Fibroblast of the aortic adventitia (primary cell): ENCODE measurements at places on chromosomes 2 and 18.

- no peak for DNase-seq
These were observed 136.0 kb downstream of the PLCL1 start for GRCh38 chr2:197940382-197940781.

GRCh38 chr18:51953521-51953920, 386.5 kb upstream of the DCC start:
- DNase-seq = no peak

DNA sequence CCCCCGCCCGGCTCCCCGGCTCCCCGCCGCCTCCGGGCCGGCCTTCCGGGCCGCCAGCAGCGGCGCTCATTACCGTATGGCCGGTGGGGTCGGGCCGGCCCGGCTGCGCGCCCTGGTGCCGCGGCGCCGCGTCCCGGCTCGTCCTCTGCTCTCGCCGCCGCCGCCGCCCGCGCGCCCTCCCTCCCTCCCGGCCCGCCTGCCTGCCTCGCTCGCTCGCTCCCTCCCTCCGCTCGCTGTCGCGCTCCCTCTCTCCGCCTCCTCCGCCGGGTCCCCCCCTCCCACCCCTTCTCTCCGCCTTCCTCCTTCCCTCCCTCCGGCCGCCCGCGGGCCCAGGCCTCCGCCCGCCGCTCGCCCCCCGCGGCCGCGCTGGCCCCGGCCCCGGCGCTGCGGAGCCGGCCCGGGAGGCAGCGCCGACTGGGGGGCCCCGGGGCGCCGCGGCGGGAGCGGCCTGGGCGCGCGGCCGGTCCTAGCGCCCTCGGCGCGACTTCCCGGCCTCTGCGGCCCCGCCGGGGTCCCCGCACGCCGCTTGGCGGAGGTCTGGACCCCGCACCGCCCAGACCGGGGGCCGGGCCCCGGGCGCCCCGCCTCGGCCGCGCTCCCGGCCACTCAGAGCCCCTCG, at the start of gene DNMT3A:
DNMT3A (minus strand) TSS at position 173 of the 619 bp plus-strand sequence. CDS start 27,941 bp downstream, outside the sequence.
- peak; percentile 63 for DNase-seq

DNA sequence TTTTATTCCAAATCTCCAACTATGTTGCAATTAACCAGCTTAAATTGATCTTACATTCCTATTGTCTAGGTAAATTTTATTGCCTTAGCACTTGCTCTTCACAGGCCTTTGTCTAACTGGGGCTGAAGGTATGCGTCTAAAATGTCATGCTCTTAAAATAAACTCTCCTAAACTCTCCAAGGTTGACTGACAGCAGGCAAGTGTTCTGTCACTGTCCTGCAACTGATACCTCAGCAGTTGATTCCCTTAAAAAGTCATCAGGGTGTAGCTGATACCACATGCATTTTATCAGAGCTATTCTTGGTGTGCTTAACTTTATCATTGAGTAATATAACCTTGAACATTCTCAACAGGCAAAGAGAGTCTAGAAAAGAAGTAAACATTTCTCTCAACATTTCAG, 680 bp downstream of the TTN start:
- DNase-seq = no peak

DNA sequence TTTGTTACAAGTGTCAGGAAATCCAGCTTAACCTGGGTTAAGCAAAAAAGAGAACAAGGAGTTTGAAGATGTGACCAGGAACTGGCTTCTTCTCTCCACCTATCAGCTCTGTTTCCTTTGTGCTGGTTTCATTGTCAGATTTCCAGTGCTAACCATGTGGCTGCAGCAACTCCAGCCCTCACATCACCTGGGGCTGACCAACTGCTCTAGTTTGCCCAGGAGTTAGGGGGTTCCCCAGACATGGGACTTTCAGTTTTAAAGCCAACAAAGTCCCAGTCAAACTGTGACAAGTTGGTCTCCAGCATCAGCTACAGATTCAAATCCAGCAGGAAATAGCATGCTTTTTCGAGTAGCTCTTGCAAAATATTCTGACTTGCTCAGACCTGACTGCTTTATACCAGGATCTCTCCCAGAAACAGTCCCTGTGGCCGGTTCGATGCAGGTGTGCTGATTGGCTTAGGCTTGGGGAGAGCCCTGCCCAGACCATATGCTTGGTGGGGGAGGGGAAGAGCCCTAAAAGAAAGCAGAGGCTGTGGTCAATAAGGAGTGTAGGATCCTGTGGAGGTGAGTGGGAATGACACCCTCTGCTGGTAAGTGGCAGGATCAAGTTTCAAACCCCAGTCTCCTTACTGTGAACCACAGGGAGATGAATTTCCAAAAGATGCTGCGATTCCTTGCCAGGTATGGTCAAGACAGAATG, 49.5 kb downstream of the KCNE4 start:
- DNase-seq = peak; percentile 60
